Renal cortex interstitium (tissue), 15 donors: ENCODE measurements at places on chromosomes 3 and 15. TPM values are rescaled to one million over a fixed set of nuclear protein-coding genes. Genes with fewer than 3 reads are reported as not detected.

DNA sequence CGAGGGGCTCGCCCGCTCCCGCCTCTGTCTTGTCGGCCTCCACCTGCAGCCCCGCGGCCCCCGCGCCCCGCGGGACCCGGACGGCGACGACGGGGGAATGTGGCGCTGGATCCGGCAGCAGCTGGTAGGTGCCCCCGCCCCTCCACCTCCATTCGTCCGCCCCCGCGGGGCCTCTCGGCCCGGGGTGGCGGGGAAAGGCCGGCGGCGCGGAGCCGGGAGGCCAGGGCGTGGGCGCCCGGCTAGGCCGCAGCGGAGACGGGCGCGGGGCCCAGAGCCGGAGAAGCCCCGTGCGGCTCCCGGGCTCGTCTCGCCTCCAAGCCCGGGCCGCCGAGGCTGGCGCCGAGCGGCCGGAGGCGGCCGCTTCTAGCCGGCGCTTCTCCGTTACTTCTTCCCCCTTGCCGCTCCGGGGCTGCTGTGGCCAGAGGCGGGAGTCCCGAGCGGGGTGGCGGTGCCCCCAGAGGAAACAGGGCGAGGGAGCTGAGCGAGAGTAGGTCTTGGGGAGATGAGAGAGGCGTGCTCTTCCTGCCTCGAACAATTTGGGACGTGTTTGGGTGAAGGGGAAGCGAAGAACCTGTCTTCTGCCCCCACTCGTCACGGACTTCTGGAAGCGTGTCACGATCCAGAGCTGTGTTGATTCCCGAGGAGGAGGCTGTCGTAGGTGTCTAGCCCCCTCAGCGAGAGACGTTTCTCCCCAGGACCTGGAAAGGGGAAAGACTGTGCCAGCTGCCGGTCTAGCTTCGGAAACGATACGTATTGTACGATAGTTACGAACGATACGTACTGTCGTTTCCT, 555 bp downstream of the ATP11B start:
- DNase-seq, result peak; percentile 25

GRCh38 chr3:149373235-149374125, 4.0 kb downstream of the TM4SF1 start:
- no peak for DNase-seq

DNA sequence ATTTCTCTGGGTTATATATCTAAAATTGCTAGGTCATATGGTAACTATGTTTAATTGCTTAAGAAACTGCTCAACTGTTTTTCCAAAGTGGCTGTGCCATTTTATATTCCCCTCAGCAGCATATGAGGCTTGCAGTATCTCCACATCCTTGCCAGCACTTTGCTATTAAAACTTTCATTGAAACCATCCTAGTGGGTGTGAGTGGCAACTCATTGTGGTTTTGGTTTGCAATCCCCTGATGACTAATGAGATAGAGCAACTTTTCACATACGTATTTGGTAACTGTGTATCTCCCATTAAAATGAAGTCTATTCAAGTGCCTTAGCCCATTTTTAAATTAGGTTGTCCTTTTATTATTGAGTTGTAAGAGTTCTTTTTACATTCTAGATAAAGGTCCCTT, 17.3 kb downstream of the KPNA1 start:
- no peak for DNase-seq

DNA sequence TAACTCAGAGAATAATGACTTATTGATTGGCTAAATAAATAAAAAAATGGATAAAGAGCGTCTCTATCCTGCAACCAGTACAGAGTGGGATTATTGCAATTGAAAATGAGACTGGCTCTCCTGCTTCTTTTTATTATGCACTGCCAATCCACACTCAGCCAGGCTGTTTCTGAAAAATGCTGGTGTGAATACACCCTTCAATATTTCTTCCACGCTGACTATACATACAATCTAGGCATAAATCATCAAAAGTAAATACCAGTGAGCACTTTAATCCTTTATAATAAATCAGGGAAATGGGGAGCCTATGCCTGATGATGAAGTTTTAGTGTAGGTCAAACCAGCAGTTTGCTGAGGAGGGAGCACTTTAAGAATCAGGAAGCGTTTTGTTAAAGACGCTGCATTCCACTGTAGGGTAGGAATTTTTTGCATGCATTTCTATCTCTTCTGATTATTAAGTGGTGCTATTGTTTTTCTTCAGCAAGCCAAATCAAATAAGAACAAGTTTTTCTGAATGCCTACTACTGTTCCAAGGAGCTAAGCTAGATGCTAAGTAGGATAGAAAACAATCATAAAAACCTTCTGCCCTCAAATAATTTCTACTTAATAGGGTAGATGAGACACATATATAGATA, 781.5 kb downstream of the TBL1XR1 start:
- no peak for DNase-seq

DNA sequence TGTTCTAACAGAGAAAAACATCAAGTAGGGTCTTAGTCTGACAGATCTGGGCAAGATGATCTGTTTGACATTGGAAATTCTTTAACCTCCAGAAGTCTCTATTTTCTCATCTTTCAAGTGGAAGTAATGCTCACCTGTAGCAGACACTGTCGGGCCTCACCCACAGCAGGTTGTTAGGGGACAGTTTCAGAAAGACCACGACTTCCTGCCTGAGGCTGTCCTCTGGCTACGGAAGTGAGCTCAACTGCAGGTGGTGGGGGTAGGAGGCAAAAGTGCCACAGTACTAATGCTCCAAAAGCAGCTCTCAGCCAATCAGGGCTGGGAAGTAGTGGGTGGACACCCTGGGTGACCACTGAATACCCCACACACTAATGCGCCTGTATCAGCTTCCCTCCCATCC, 111.4 kb upstream of the TOPAZ1 start:
- no peak for DNase-seq

DNA sequence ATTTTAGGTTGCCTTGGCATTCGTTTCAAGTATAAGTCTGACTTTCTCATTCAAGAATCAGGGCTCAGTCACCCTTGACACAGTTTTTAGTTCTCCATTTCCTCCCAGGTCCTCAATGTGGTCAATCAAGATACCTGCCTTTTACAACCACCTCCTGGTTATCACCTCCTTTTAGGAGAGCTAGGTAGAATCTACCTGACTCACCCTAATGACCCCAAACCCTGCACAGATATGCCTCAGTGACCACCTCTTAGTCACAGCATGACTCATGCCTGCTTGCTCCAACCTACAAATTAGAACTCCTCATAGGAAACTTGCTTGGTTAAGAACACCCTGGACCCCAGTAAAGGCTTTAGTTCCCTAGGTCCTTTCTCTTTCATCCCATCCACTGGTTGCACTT, 22.5 kb downstream of the DMXL2 start:
- DNase-seq, result no peak

DNA sequence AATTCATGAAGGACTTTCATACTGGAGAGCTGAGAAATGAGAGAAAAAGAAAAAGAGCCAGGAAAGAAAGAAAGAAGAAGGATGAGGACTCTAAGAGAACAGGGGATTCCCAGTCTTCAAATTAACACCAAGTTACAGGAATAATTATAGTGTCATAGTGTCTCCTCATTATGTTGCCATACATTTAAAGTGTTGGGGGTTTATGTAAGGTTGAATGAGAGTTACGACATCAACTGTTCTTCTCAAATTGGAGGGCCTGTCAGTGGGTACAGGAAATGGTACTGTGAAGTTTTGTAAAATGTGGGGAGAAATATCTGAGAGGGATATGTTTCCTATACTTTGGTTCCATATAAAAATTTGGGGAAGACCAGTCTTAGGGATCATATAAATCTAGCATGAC, 12.3 kb upstream of the CD200 start:
- DNase-seq, result no peak

GRCh38 chr3:18288243-18288642, 136.9 kb downstream of the SATB1 start:
- DNase-seq, result no peak

DNA sequence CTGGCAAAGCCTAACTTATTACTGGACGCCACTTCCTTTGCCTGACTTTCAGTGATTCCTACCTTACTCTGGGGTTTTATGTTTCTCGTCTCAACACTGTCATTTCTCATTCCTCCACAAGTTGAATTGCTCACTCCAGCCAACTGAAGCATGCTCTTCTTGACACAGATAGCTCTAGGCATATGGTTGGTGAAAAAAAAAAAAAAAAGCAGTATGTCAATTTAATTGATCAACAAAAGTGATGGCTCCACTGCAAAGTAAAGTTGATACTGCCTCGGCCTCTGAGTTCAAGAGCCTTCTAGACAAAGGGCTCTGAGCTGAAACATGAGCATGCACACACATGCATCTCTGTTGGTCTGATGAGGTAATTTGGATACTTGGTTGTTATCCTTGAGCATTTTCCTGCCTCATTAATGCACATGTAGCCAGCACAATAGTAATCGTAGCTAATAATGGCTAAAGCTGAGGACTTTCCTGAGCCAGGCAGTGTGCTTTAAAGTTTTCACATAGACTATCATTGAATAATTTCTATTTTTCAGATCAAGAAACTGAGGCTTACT, 21.4 kb upstream of the UBE2Q2 start:
- no peak for DNase-seq

DNA sequence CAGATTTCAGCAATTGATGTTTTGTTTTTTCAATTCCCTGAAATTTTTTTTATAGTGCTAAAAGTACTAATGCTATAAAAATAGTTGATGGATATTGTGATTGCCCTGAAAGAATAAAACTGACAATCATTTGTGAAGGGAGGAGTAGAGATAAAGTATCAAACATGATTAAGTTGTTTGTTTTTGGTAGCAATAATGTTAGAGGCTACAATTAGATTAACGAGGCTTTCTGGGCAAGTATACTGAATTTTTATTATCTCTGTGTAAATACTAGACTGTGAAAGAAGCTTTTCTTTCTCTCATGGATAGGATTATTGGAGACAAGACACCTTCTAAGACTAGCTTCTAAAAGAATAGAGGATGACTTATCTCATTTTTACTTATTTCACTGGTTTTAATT, 15.6 kb downstream of the NR1D2 start:
- DNase-seq, result no peak

DNA sequence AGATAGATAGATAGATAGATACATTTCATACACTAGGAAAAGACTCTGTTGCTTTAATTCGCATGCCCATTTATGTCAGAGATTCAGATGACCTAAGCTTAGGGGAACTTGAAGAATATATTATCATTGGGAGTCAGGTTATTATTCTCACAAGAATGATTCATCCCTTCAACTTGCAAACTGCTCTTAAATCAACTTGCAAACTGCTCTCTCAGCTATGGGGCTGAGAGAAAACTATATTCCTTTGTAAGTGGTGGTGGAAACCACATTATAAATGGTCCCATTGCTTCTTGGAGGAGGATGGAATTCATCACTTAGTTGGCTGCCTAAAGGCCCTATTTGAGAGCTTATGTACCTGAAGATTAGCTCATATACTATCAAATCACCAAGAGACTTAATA, 160.9 kb upstream of the STAC start:
- DNase-seq, result no peak

DNA sequence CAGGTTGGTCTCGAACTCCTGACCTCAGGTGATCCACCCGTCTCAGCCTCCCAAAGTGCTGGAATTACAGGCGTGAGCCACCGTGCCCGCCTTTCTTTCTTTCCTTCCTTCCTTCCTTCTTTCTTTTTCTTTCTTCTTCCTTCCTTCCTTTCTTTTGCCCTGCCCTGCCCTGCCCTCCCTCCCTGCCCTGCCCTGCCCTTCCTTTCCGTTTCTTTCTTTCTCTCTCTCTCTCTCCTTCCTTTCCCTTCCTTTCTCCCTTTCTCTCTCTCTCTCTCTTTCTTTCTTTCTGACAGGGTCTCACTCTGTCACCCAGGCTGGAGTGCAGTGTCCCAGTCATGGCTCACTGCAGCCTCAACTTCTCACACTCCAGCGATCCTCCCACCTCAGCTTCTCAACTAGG, 74.6 kb downstream of the UMPS start:
- DNase-seq, result no peak

GRCh38 chr3:105785803-105786202, 83.0 kb downstream of the CBLB start:
- DNase-seq, result no peak

GRCh38 chr3:112136046-112136445, 3.0 kb upstream of the GCSAM start:
- no peak for DNase-seq

DNA sequence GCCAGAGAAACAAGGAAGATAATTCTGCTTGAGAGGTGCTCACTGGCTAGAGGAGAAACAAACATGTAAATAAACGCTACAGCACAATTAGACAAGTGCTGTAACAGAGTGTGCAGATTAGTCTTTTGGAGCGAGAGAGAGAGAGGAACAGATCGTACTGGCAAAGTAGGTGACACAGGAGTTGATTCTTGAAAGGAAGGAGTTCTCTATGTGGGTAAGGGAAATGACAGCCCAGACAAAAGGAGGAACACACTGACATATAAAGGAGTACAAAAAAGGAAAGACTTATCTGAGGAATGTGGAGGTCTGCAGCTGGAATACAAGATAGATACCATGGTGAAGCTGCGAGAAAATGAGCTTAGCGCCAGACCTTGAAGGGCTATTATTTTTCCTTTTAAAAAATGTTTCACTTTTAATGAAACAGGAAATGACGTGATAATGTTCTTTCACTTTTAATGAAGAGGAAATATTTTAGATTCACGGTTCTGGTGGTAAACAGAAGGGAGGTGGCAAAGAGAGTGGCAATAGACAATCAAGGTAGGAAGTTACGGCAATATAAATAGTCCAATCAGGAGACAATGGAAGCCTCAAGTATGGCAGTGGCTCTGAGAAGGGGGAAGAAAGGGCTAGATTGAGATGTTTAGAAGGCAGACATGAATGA, 202.9 kb downstream of the VPS13C start:
- DNase-seq, result no peak

- no peak for DNase-seq
Measured at GRCh38 chr3:134464689-134465365, 21.0 kb downstream of the ANAPC13 start.

GRCh38 chr3:53187430-53187829, 26.4 kb downstream of the PRKCD start:
- no peak for DNase-seq

Gene MESP1
- 0.90 TPM for polyA plus RNA-seq

Gene SMCO1
- not detected for polyA plus RNA-seq

Gene CLDN11
- 241 TPM for polyA plus RNA-seq

Gene ESYT3
- polyA plus RNA-seq, result 1.2 TPM

Gene NPRL2
- 35.9 TPM for polyA plus RNA-seq

Gene ANKUB1
- 0.67 TPM for polyA plus RNA-seq

Gene LDHAL6B
- 0.17 TPM for polyA plus RNA-seq

Gene EFCAB12
- polyA plus RNA-seq, result 3.6 TPM

Gene ITIH1
- polyA plus RNA-seq, result 0.28 TPM

Gene RPL15
- 2,341 TPM for polyA plus RNA-seq

Gene C3orf20
- polyA plus RNA-seq, result 0.30 TPM
